NB4 (cell line): ENCODE measurements at places on chromosomes 2 and 18.

DNA sequence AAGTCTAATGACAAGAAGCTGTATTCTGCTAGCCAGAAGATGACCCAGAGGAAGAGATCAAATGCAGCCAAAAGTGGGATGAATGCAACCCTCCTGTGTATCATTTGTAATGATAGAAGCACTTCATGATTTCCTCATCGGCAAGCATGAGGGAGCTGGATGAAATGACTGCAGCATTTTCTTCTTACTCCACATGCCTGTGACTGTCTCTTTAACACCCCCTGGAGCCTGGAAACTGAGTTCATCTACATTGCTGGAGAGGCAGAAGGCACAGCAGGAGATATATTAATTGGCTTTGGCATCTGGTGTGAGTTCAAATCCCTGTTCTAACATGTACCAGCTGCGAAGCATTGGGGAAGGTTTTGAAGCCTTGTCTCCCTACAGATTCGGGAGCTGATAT lies 37.7 kb downstream of the ID2 start:
- no peak for DNase-seq

- no peak for DNase-seq
These were observed 41.8 kb upstream of the LPIN2 start for GRCh38 chr18:3054780-3055179.

GRCh38 chr2:236617796-236618195 lies 48.2 kb downstream of the ACKR3 start:
- no peak for DNase-seq

GRCh38 chr2:177296040-177296439 lies 31.5 kb upstream of the NFE2L2 start:
- peak; percentile 48 for DNase-seq

DNA sequence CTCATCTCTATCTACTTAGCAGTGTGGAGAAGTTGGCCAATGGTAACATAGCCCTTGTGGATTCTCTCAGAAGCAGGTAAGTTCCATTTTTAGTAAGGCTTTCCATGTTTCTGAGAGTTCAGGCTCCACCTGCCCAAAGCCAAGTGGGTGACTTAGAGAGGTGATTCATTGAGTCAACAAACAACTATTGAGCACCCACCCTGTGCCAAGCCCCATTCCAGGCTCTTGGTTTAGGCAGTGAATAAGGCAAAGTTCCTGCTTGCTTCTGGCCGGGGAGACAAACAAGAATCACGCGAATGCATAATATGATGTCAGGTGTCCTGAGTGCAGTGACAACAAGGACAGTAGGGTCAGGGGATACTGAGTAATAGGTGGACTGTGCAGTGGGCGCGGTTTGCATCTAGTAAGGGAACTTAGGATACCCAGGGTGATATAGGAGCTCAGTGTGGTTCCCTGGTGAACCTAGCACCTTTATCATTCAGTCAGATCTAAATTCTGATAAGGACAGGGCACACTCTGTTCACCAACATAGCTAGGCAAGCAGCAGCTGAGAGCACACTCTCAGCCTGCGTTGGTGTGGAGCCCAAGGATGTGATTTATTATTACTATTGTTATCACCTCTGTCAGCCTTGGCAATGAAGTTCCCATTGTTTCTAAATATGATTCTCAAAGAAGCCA lies 31.7 kb upstream of the KCTD1 start:
- DNase-seq, result no peak

- DNase-seq, result no peak
These were observed 87.0 kb downstream of the EPB41L3 start for GRCh38 chr18:5456577-5457461.

GRCh38 chr2:46796031-46796430 lies 119.6 kb downstream of the MCFD2 start:
- DNase-seq, result no peak

DNA sequence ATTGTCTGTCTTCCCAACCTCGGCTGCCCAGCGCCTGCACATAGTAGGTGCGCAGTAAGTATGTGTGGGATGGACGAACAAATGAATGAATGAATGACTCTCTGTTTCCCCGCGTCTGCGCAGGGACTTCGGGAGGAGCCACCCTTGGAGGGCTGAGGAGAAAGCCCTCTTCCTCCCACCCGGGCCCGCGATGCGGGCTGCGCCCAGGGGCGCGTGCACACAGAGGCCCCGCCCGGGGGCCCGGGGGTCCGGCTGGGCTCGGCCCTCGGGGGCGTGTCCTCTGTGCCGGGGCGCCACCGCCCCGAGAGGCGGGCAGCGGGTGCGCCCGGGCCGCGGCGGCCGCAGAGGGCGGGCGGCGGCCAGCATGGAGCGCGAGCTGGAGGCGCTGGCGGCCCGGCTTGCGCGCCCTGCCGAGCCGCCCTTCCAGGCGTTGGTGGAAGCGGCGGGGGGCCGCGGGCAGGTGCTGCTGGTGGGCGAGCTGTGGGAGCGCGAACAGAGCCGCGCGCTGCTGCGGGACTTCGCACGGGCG lies at the start of gene C2orf72:
C2orf72 (plus strand) TSS at position 322 of the 529 bp plus-strand sequence; CDS start at position 365, 43 bp downstream.
- peak; percentile 47 for DNase-seq

GRCh38 chr18:55275039-55275901 lies 312.7 kb downstream of the TCF4 start:
- DNase-seq, result peak; percentile 24

- no peak for DNase-seq
These were observed 1074.9 kb downstream of the TDRD15 start for GRCh38 chr2:22198381-22199283.

GRCh38 chr2:63751901-63752300 lies 89.8 kb upstream of the UGP2 start:
- no peak for DNase-seq

DNA sequence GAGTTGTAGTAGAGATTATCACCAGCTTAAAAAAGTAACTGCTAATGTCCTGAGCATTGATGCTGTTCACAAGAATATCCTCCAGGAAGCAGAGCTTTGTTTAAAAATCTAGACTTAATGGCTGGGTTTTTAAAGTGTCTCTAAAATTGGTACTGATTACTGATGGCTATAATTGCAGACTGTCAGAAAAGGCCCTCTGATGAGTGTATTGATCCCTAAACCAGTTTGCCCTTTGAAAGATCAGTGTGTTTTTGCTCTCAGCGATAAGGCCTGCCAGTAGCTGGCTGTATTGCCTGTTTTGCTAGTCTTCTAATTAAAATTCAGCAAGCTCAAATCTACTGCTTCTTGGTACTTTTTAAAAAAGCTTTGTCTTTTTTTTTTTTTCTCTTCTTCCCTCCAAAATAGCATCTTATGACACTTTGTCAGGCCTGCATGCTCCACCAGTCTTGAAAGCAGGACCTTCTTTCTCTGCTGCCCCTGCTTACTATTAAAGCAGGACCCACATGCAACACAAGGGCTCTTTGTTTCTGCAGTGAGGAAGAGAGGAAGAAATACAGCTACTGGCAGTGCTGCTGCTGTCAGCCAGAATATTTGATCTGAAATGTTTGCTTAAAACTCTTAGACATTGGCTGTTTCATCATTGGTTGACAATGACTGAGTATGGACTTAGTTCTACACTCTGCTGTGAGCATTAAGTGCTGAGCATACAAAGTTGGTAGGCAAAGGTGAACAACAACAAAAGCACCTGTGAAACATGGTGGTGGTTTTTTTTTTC lies 1.8 kb downstream of the SEC11C start:
- no peak for DNase-seq

- no peak for DNase-seq
These were observed 47.3 kb upstream of the FZD7 start for GRCh38 chr2:201986463-201986735.

DNA sequence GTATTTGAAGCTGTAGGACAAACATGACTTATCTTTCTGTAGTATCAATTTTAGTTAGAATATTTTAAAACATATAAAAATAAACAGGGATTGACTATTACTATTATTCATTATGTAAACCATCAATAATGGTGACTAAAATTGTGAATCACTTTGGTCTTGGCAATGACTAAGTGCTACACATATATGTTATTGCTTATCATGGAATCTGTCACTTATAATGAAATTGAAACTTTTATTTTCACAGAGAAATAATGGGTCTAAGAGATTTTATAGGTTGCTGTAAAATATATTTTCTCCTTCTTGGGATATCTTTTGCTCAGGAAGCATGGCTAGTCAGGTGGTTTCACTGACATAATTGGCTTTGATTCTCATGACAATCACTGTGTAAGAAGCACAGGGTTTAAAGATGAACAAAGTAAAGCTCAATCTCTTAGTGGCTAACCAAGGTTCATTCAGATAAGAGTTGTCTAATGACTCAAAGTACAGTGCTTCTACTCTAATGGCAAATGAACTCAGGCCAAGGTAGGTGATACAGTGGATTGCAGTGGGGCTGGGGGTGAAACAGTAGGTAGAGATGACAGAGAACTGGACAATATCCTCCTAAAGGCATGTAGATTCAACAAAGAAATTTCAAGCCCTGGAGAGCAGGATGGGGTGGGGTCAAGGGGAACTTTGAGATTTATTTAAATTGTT lies 98.6 kb upstream of the FANCL start:
- no peak for DNase-seq

GRCh38 chr18:3667255-3668137 lies 217.5 kb downstream of the TGIF1 start:
- DNase-seq, result no peak

DNA sequence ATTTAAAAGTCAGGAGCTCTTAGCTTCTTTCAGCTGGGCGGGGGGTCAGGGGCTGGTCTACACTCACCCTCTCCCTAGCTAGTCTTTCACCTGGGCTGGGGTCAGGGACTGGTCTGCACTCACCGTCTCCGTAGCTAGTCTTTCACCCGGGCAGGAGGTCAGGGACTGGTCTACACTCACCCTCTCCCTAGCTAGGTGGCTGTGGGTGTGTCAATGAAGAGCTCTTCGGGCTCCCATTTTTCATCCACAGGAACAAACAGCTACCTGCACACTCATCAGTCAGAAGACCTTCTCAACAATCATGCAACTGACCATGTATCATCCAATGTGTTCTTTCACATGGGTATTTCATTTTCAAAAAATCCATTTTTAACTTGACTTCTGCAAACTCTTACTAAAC lies 8.0 kb downstream of the CHST10 start:
- DNase-seq, result no peak

- no peak for DNase-seq
These were observed 209.2 kb upstream of the STK17B start for GRCh38 chr2:196380575-196380974.

DNA sequence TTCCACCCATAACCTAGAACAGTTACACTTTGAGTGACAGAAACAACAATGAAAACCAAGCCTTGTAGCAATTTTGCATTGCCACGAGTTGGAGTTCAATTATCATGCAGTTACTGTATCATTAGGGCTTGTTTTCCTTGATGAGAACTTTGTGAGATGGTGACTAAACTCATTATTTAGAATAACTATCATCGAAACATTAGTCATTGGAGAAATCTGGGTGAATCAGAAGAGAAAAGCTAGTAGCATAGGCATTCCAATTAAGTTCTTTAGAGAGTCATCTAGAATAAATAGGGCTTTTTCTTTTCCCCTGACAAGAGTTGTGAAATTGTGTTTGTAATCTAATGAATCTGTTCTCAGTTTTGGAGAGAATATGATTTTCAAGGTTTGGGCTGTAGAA lies 122.8 kb upstream of the DOCK10 start:
- DNase-seq, result no peak

DNA sequence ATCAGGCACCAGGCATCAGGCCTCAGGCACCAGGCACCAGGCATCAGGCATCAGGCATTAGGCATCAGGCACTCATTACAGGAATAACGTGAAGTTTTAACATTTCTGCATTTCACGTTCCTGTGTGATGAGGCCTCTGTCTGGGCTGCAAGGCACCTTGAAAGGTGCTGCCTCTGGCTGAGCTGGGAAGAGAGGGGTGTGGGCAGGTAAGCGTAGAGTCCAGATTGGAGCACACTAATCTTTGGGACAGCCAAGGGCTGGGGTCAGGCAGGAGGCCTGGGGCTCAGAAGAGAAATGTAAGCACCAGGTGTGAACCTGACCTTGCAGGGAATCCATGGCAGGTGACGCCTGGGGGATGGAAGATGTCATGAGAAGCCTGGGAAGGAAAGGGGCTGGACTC lies 25.3 kb upstream of the SNTG2 start:
- no peak for DNase-seq

DNA sequence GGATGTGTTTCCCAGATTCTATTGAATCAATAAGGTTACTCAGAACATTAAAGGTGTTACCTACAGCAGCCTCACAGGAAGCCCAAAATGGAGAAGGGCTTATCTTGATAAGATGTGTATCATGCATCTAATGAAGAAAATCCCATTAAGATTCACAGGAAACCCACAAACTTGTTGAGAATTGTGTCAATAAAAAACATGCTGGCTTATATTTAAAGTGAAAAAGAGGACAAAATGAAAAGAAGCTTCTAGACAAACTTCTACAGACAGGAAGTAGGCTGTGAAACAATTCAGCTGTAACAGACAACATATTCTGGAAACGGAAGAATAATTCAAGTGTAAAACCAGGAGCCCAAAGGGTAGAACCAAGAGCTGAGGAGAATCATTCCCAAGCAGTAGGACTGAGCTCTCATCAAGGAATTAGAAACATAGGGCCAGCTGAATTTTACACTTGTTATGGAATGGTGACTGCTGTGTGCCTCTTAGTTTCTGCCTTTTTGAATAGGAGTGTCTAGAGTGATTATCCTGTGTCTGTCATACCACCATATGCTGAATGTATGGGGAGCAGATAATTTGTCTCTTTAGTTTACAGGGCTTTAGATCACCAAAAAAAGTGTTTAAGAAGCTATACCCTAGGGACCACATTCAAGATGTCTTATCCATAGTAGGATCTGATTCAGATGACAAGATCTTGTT lies 9.6 kb downstream of the IMMT start:
- no peak for DNase-seq

DNA sequence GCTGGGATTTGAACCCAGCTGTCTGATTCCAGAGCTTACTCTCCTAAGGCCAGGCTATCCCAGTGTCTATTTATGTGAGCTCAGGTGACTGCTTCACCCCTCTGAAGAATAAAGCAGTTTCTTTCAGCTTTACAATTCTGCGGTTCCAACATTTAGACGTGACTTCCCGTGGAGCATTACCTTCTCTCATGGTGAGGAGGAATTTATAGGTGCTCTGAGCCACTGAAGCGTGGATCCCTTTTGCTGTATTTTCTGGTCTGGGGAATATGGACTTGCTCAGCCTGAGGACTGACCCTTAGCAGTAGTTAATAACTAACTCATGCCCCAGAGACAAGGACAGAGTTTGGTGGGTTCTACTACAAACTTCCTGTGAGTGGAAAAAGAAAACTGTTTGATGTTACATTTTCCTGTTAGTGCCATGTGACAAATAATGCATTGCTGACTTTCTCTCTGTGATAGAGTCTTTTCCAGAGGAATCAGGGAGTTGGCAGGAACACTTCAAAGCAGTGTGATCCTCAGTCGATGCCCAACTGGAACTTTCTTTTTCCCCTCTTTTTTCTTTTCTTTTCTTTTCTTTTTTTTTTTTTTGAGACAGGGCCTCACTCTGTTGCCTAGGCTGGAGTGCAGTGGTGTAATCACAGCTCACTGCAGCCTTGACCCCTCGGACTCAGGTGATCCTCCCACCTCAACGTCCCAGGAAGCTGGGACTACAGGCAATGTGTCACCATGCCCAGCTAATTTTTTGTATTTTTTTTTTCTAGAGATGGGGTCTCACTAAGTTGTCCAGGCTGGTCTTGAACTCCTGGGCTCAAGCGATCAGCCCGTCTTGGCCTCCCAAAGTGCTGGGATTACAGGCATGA lies 21.9 kb downstream of the CASP10 start:
- no peak for DNase-seq

GRCh38 chr18:45788861-45789260 lies 36.6 kb upstream of the SIGLEC15 start:
- no peak for DNase-seq

- DNase-seq, result no peak
These were observed 17.3 kb downstream of the CYS1 start for GRCh38 chr2:10062931-10063365.

- peak; percentile 12 for DNase-seq
These were observed 183.4 kb upstream of the FN1 start for GRCh38 chr2:215619022-215619958.

- DNase-seq, result no peak
These were observed 62.4 kb upstream of the OTOF start for GRCh38 chr2:26540306-26540705.
